ENCODE measurements at places on chromosomes 12 and 14.

- no peak for DNase-seq
Measured at GRCh38 chr14:101556566-101557320, 4.6 kb upstream of the DIO3 start.

DNA sequence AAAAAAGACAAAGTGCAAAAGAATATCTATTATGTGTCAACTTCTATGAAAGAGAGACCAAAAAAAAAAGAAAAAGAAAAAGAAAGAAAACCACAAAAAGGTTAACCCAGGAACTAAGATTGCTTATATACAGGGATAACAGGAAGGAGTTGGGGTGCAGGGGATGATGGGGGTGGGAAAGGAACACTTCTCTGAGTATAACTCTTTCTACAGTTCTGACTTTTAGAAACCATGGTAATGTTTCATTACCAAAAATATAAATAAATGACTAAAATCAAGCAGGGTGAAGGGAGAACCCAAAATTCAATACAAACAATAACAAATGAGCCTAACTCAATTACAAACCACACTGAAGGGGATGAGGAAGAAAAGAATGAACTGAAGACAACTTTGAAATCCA lies 9.1 kb downstream of the IFNG-AS1 start:
- no peak for DNase-seq

DNA sequence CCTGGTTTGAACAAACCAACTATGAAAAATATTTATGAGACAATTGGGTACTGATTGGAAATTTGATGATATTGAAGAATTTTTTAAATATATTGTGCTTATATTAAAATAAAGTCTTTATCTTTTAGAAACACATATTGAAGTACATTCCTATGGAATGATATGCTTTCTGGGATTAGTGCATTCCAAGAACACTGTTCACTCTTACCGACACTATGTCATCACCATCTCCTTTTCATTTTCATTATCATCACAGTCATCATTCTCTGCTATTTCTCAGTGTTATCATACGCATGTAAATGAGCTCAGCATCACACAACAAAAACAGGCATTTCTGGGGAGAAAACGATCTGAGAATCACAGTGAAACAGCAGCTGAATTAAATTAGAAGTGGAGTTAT lies 513.3 kb upstream of the CCDC196 start:
- peak; percentile 84 for DNase-seq

DNA sequence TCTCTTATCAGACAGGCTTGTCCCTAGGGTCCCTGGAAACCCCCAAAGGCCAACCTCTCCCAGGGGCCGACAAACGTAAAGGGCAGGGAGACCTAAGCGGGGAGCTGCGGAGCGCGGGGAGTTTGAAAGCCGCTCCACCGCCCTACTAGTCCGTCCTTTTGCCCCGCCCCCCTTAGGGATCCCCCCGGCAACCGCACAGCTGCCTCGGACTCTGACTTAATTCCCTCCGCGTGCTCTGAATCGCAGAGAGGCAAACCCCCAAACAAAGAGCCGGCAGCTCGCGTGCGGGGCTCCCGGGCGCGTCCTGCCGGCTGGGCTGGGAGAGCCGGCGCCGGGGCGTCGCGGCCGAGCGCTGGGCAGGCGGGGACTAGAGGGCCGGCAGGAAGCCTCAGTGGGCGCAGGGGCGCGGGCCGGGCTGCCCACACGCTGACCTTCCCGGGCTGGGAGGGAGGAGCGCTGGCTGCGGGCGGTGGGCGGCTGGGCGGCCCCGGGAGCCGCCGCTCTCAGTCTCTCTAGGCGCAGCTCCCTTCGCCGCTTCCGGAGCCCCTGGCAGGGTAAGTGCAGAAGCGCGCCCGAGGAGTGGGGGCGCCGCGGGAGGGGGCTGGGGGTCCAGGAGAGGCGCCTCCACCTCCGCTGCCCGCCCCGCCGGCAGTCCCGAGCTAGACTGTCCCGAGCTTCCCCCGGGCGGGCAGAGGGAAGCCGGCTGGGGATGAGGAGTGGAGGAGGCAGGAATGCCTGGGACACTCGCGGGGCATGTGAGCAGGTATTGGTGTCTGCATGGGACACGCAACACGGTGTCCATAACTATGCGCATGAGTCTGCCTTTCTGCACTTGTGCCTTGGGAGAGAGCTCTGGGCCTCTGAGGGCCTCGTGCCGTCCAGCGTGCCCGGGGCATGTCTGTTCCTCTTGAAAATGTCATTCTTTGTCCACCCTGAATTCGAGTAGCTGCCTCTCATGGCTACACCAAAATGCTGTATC lies at the start of gene TSPAN11:
TSS of gene TSPAN11 (plus strand) at position 506 of the 979 bp plus-strand sequence. CDS start 27,244 bp downstream, outside the sequence.
- DNase-seq: peak; percentile 64

- peak; percentile 20 for DNase-seq
Measured at GRCh38 chr14:46344327-46344937, 307.1 kb downstream of the RPL10L start.

DNA sequence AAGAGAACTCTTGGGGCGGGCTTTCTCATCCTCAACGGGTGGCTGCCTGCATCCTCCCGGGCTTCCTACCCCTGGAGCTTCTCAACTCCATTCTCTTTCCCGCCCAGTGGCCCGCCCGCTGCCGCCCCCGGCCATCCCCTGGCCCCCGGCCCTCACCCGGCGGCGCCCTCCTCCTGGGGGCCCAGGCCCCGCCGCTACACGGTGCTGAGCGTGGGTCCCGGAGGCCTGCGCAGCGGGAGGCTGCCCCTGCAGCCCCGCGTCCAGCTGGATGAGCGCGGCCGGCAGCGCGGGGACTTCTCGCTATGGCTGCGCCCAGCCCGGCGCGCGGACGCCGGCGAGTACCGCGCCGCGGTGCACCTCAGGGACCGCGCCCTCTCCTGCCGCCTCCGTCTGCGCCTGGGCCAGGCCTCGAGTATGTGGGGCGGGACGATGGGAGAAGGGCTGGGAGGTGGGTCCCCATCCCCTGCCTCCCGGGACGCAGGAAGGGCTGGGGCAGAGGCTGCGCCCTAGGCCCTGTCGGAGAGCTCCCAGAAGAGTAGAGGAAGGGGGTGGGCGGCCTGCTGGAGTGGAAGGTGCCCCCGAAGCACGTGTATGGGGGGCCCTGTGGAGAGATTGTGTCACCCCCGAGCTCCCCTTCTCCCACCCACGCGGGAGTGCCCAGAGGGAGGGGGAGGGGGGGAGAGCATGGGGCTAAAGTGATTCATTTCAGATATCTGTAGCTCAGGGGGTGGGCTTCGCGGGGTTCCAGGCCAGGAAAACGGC lies 1.5 kb downstream of the LAG3 start:
- DNase-seq: no peak

DNA sequence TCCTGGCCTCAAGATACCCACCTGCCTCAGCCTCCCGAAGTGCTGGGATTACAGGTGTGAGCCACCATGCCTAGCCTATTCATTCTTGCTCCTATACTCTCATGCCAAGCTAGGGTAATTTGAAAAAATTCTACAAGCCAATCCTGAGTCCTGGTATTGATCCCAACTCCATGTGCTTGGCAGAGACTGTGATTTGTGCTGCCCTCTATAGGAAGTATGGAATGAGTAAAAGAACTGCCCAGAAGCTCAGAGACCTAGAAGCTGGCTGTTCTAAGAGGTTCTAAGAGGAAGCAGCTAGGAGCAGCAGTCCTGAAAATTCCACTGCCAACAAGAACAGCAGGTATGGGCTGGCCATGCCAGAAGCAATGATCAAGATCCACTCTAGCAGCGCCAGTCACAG lies 402.5 kb downstream of the PCNX1 start:
- no peak for DNase-seq

DNA sequence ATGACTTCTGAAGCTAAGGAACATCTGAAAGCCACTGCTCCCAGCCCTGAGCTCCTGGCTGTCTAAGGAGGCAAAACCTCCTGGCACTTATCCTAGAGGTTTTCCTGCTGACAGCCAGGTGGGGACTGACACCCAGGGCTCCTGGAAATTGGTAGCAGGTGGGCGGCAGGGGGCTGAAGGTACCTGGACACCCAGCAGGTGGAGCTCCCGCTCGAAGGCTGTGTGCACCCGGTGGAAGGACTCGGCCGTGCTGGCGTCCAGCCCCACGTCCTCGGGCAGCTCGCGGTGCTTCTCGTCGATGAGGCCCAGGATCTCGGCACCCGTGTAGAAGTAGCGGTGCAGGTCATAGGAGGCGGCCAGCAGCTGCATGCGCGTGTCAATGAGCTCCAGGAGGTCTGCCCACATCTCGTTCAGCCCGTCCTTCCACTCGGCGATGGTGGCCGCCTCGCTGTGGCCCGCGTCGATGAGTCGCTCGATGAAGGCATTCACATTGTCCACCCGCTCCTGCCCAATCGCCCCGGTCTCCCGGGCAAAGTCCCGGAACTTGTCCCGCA lies 68.2 kb downstream of the PLEKHG3 start:
- DNase-seq: no peak

DNA sequence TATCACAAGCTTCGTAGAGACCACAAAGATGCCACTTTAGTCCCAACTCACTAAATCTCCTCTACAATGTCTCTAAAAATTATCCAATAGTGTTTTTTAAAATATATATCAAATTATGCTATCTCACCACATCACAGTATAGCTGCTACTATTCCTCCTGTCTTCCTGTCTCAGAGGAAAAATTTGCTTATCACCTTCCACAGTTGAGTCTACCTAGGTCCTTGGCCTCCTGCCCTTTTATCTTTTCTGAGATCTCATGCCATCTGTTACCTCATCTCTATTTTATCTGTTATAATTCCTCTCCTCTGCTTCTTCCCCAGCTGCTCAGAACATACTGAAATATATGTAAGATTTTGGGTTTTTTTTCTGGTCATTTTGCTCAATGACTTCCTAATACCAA lies 568.2 kb downstream of the DIO2 start:
- DNase-seq: no peak

DNA sequence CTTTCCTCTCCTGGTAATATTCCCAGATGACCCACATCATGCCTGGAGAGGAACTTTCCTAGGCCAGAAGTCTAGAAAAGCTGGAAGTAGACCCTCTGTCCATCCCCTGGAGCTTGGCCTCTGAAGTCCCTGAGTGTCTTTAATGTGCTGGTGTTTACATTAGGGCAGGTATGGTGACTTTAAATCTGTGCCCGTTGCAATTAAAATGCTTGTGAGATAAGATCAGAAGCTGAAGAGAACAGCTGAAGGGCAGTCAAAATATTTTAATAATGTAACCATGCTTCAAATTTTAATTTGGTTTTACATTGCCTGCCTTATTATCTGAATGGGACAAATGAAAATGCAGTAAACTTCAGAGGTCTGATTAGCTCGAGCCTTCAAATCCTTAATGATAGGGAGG lies 1022.5 kb downstream of the BCL11B start:
- DNase-seq: no peak

DNA sequence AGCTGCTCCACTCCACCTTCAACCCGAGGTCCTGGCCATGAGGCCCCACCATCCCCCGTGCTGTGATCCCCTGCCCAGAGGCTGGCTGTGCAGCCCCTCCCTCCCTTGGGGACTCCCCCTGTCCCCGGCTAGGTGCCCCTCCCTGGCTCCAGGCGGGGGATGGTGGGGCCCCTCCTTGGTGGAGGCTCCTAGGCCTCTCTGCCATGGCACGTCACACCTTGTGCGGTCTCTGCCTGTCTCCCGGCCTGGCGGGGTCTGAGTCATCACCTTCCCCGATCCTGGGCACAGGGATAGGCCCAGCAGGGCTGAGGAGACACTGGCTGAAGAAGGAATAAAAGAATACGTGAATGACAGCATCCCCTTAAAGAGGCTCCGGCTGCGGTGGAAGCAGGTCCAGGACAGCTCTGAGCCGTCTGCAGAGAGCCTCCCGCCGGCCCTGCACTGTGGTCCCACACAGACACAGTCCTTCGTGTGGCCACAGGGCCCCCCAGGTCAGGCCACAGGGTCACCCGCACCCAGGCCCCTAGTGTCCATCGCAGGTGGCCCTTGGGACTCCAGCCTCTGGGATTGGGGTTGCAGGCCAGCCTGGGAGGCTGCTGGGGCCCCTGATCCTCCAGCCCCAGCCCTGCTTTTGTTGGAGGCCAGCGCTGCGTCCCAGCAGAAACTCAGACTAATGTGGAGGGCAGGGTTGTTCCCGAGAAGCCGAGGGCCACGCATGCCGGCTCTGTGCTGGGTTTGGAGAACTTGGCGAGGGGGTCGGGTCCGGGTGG lies 43.6 kb downstream of the KIF26A start:
- no peak for DNase-seq

GRCh38 chr12:51521554-51522276 lies 69.3 kb upstream of the SCN8A start:
- peak; percentile 30 for DNase-seq

GRCh38 chr12:98058838-98059237 lies 456.6 kb upstream of the TMPO start:
- no peak for DNase-seq

DNA sequence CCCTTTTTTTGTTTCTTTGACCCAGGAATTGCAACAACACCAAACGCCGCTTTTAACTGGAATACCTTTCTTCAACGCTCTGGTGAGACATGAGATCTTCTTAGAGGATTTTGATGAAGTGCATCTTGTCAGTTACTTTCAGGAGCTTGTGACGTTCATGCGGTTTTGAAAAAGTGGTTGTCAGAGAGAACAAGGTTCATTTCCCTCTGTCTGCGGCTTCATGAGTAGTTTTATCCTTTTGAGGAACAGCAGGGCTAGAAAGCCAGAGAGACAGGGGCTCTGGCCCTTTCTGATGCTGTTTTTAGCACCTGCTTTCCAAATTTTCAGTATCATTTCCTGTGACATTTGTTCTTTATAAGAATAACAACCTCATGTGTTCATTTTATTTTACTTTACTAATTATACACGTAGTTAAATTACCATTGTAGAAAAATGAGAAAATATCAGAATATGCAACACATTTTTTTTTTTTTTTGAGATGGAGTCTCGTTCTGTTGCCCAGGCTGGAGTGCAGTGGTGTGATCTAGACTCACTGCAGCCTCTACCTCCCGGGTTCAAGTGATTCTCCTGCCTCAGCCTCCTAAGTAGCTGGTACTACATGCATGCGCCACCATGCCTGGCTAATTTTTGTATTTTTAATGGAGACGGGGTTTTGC lies 61.8 kb downstream of the GLT1D1 start:
- no peak for DNase-seq

DNA sequence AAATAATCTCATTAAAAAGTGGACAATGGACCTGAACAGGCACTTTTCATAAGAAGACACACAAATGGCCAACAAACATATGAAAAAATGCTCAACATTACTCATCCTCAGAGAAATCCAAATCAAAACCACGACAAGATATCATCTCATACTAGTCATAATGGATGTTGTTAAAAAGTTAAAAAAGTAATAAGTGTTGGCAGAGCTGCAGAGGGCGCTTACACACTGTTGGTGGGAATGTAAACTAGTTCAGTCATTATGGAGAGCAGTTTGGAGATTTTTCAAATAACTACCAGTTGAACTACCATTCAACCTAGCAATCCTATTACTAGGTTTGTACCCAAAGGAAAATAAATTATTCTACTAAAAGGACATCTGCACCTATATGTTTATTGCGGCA lies 47.2 kb downstream of the FOXG1 start:
- DNase-seq: no peak

All from fibroblast of skin of right quadriceps (primary cell).